NCI-H510A treated with DMSO at 0.1 percent for 48 hours (cell line): ENCODE measurements at places on chromosomes 1 and 21.

GRCh38 chr1:222087221-222087920, 345.5 kb upstream of the DUSP10 start:
- no peak for DNase-seq

DNA sequence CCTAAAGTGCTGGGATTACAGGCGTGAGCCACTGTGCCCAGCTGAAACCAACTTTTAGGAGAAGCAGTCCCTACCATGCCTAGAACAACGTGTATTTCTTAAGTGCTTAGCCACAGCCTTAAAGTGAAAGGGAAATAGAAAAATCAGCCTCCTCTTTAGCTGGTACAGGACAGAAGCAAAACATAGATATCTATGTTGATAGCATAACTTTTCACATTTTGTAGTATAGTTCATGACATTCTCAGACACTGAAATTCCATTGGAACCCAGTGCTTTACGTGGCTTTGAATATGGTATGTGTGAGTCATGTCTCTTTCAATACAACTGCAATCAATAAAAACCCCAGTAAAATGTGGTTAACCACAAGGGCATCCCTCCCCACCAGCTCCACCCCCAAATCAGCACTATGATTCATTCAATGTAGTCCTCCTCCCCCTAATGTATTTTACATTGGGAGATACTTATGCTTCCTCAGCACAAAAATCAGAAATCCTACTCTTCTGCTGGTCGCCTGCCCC, 32.1 kb downstream of the TGFB2 start:
- DNase-seq = no peak

DNA sequence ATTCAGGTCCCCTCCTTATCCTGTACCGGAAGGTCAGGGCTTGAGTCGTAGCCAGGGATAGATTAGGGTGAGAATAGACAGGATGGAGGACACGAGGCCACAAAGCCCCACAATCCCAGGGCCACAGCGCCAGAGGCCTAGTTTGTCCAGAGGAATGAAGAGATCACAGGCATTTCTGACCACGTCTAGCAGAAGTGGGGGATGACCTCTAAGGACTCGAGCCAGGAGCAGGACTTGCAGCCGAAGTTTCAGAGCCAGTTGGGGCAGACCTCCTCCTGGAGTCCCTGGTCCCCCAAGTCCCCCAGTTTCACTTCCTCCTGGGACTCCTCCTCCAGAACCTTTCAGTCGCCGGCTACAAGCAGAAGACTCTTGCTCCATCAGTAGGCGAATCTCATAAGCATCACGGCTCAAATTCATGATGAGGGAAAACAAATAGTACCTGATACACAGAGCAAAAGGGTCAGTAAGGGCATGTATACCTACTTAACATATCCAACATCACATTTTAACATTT, 2.3 kb upstream of the ITGA10 start:
- DNase-seq = no peak

- no peak for DNase-seq
These were observed 9.6 kb downstream of the EXTL1 start for GRCh38 chr1:26031196-26031595.

GRCh38 chr21:34072145-34073031, 990 bp upstream of the MRPS6 start:
- DNase-seq = peak; percentile 25

DNA sequence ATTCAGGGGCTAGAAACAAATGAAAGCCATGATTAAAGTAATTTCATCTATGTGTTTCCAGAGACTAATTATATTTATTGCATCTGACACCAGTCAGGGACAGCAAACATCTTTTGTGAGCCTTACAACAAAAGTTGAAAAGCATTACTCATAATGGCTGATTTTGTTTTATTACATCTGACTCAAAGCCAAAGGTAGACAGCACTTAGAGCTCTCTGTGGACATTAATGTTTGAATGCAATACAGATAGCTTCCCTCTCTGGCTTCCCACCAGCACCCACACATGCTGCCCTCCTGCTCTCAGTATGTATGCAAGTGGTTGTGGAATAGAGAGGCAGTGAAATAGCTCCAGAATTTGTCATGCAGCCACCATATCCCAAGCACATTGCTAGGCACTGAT, 198.7 kb downstream of the SETD4 start:
- no peak for DNase-seq

DNA sequence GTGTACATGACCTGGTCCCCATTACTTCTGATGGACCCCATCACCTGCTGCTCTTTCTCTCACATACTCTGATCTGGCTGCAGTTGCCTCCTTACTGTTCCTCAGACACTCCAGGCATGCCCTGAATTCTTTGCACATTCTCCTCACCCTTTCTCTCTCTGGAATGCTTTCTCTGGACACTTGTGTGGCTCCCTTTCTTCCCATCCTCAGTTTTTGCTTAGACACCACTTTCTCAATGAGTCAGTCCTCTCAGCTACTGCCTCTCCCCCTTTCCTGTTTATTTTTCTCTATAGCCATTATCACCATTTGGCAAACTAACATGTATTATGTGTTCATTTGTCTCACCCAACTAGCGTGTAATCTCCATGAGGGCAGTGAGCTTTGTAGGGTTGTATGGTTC, 28.1 kb downstream of the PLXNA2 start:
- DNase-seq = no peak

DNA sequence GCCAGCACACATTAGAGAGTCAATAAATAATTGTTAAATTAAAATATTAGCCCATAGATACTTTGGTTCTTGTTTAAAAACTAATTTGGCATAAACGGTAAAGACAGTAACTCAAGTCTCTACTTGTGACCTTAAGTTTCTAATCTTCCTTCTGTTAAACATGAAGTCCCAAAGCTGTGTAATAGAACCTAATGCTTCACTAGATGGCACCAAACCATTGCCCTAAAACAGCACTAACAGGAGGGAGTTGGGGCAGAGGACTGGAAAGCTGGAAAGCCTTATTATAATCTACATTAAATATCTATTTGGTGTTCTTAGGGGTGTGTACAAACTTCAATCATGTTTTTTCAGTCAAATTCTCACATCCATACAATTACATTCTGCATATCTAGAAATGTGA, 176.7 kb downstream of the OLFM3 start:
- peak; percentile 46 for DNase-seq

DNA sequence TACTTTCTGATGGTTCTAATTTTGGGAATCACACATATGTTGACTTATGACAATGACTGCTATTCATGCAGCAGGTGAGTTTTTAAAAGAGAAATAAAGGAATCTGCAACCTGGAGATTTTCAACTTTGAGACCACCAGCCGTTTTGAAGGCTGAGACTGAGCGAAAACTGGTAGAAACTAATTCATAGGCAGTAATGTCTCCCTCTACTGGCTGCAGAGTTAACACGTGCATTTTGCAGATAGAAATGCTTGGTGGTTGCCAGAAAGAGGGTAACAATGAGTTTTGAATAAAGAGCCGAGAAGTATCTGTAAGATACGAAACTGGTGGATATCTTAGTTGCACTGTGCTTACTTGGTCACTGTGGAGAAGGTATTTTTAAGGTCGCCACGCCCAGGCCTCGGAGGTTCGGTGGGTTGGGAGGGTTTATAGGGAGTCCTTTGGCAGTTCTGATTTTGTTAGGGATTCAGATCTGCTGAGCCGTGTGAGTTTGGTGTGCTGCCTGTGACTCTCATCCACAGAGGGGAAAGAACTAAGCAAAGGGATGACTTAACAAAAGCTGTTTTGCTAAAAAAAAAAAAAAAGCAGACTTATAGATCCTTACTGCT, 83.0 kb downstream of the RYR2 start:
- no peak for DNase-seq

GRCh38 chr1:219010720-219011119, 163.0 kb upstream of the LYPLAL1 start:
- no peak for DNase-seq

- DNase-seq = peak; percentile 5
These were observed 20.3 kb upstream of the C2CD2 start for GRCh38 chr21:41973861-41974751.

- no peak for DNase-seq
These were observed 201.3 kb downstream of the NCAM2 start for GRCh38 chr21:21199342-21200102.

- no peak for DNase-seq
These were observed 192.9 kb upstream of the GALNT2 start for GRCh38 chr1:229874136-229874535.

- no peak for DNase-seq
These were observed 13.6 kb downstream of the DIP2A start for GRCh38 chr21:46472246-46472645.

GRCh38 chr1:214471458-214471857, 79.9 kb downstream of the PTPN14 start:
- DNase-seq = no peak

GRCh38 chr1:204363335-204364114, 3.8 kb upstream of the PLEKHA6 start:
- DNase-seq = peak; percentile 87

DNA sequence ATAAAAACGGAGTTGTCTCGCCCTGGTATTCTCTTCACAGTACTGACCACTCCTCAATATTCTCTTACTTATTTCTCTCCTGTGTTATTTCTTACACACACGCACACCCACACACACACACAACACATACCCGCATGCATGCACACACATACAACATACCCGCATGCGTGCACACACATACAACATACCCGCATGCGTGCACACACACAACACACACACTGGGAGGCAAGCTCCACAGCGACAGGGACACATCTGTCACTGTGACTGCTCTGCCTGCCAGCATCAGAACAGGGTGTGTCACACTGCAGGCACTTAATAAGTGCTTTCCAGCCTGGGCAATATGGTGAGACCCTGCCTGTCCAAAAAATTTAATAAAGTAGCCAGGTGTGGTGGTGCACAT, 20.8 kb upstream of the DDOST start:
- DNase-seq = no peak

DNA sequence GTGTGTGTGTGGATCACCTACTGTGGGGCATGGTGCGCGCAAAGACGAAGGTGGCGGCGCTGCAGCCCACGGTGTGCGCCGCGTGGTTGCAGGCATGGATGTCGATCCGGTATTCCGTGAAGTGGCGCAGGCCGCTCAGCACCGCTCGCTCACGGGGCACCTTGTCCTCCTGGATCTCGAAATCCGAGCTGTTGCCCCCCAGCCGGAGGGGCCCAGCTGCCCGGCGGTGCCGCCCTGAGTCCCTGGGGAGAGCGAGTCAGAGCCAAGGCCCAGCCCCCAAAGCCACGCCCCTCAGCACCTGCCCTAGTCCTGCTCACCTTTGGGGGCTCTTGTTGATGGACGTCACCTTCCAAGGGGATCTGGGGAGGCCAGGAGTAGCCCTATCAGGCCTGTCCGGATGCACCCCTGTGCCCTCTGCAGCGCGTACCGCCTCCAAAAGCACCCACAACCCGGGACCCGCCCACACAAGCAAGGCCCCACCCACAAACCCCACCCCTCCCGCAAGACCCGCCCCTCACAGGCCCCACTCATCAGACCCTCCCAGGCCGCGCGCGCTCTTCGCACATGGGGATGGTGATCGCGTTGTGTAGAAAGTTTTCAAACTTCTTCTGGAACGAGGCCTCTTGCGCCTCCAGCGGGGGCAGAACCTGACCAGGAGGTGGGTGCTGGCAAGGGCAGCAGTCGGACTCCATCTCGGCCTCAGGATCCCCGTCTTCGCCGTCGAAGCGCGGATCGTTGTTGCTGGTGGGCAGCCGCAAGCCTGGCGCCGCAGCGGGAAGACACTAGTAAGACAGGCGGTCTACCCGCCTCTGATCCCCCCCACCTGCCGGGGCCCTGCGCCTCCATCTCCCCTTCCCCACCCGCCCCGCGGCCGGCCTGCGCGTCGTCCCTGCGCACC, 13.6 kb downstream of the INSRR start:
- DNase-seq = no peak

- DNase-seq = no peak
These were observed 2.8 kb upstream of the KRTAP10-5 start for GRCh38 chr21:44583089-44583799.

- DNase-seq = no peak
These were observed 1.9 kb downstream of the PDZK1IP1 start for GRCh38 chr1:47187926-47188250.

DNA sequence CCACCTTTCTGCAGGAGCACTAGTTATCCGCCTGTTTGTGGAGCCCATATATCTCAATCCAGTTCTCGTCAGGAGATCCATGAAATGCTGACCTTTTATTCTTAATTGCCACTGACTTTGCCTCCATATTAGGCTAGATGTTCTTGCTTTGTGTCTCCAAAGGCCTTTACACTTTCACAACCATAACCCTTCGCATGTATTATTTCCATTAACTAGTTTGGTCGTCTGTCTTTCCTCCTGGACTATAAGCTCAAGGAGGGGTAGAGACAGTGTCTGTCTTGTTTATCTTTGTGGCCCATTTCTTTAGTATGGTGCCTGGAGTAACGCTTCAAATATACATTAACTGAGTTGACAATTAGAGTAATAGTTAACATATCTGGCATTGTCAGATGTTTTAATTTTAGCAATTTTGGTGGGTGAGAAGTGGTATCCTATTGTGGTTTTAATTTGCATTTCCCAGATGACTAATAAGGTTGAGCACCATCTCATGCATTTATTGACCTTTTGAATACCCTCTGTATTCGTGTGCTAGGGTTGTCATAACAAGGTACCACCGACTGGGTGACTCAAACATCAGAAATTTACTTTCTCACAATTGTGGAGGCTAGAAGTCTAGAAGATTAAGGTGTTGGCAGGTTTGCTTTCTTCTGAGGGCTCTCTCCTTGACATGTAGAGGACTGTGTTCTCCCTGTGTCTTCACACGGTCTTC, 21.7 kb upstream of the IL12RB2 start:
- no peak for DNase-seq

GRCh38 chr1:38502758-38503157, 356.8 kb downstream of the RRAGC start:
- no peak for DNase-seq

GRCh38 chr1:39154553-39155421, 49.7 kb upstream of the MACF1 start:
- DNase-seq = peak; percentile 100

GRCh38 chr21:44898851-44899767, 21.6 kb downstream of the ITGB2 start:
- DNase-seq = no peak

- DNase-seq = no peak
These were observed 497 bp downstream of the FBXO44 start for GRCh38 chr1:11654939-11655808.

- DNase-seq = no peak
These were observed 86.5 kb downstream of the ITPKB start for GRCh38 chr1:226652613-226653012.

DNA sequence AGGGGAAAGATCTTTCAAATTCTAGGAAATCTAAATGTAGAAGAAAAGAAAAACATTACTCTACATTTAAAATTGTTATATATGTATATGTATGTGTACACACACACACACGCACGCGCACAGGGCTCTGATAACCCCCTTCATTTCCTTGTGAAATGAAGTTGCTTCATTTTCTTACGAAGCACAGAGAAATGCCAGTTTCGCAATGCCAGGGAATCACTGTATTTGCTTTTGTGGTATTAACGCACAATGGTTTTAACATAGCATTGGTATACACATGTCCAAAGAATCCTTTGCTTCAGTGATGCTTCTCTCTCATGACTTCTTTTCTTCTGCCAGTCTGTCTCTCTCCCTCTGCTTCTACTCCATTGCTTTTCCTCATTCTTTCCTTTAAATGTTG, 8.4 kb upstream of the DDAH1 start:
- DNase-seq = no peak

- DNase-seq = peak; percentile 31
These were observed 65.0 kb downstream of the SYT6 start for GRCh38 chr1:114088392-114089299.
